CD14-positive monocyte (primary cell): ENCODE measurements at places on chromosomes 1 and 21.
A peak's percentile ranks its signal among the peaks of the same experiment; 100 is the strongest.

DNA sequence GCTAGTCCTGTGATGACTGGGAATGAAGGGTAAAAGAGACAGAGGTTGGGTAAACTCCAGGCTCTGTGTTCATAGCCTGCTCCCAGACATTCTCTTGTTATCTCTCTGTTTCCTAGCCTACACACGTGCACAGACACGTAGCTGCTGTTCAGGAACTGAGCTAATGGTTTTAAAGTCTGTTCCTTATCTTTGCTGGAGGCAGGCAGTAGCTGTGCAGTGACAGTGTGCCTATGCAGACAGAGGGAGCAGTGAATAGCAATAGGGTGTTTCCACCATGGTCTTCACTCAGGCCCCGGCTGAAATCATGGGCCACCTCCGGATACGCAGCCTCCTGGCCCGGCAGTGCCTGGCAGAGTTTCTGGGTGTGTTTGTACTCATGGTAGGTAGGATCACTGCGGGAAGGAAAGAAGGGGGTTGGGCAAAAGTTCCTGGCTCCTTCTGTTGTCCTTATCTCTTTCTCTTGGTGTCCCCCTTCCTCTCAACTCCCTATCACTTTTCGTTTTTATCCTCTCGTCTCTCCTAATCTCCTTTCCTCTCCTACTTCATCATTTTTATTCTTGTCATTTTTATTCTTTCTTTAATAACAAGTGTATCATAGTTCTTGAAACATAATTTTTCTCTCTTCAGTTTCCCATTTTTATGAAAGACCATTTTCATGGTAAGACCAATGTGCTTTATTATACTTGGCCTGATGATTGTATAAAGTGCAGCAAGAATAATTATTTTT lies at the start of gene AQP10:
TSS of gene AQP10 (plus strand) at position 212 of the 727 bp plus-strand sequence. CDS start at position 275, 63 bp downstream.
- DNase-seq, result no peak

GRCh38 chr1:227733751-227734545 lies 1.2 kb downstream of the JMJD4 start:
- DNase-seq, result no peak

DNA sequence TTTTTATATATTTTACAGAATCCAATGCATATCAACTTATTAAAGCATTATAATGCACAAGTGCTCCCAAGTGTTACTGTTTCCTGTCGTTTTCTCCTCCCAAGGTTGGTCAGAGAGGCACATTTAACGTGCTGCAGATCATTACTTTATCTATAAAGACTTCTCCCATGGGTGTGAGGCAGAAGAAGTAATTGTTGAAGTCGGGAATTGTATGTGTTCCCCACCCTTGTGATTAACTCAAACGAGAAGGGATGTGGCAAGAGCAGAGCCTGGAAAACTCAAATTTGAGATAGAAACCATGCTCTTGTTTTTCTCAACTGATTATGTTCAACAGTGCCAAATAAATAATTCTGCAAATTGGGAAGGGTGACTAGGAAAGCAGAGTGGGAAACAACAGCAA lies 412.5 kb upstream of the ADAMTS5 start:
- no peak for DNase-seq

DNA sequence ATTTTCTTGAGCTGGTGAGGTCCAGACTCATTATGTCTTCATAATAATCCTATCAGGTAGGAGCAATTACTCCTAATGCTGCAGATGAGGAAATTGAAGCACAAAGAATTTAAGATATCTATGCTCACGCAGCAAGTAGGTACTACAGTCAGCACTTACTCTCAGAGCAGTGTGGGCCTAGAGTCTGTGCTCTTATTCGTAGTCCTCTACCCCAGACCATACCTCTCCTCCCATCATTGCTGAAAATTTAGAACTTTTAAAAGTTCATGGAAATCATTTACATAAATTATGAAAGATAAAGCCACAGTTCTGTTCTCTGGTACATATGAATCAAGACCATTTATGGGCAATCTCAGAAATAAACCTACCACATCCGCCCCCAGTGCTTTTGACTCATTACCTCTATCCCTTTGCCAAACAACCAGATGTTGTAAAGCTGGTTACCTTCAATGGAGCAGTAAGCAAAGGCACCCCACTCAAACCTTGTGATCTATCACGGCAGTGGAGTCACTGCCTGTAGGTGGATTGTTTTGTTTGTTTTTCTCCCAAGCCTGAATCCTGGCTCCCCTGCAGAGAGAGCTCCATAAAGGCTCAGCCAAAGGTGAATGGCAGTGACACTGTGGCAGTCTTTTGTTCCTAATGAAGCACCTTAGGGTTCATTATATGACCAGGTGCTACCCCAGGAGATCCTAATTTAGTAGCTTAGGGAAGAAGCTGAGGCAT lies 20.9 kb upstream of the MAN1A2 start:
- no peak for DNase-seq

DNA sequence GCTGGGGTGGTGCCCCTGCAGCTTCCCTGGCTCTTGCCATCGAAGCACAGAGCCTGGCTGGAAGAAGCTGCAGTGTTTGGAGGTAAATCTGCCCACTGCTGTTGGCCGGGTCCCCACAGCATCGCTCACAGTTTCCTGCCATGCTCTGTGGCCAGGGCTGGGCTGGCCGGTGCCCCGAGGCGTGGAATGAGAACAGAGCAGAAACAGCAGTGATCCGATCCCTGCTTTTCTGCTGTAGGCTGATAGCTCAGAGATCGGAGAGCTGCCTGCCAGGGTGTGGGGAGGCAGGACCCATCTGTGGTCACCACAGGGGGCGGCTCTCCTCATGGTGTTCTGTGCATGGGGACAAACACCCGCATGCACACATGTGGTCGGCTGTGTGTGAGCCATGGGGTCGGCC lies 11.5 kb downstream of the SLC45A1 start:
- no peak for DNase-seq

- no peak for DNase-seq
Observed at GRCh38 chr1:6414443-6414844, 5.3 kb downstream of the HES2 start.

GRCh38 chr1:239795304-239795703 lies 296.4 kb upstream of the FMN2 start:
- DNase-seq, result no peak

- DNase-seq, result no peak
Observed at GRCh38 chr1:213227458-213227857, 176.4 kb downstream of the RPS6KC1 start.

- no peak for DNase-seq
Observed at GRCh38 chr1:119794876-119795240, 16.4 kb downstream of the REG4 start.

- DNase-seq, result peak; percentile 81
Observed at GRCh38 chr1:23562137-23562876, 3.0 kb upstream of the ID3 start.

DNA sequence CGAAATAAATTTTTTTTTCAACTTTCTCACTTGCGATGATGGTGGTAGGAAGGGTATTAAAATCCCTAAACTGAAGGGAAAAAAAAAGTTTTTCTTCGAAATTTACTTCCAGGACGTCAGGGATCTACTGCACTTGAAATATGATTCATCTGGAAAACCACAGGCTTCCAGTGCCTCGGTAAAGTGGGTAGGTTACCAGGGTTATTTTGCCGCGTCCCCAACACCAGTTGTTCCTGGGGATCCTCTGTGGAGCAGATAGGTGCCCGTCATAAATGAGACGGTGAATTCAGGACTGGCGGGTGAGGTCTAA lies 773 bp downstream of the RABIF start:
- no peak for DNase-seq

- DNase-seq, result no peak
Observed at GRCh38 chr1:224676551-224676950, 60.4 kb downstream of the CNIH3 start.

DNA sequence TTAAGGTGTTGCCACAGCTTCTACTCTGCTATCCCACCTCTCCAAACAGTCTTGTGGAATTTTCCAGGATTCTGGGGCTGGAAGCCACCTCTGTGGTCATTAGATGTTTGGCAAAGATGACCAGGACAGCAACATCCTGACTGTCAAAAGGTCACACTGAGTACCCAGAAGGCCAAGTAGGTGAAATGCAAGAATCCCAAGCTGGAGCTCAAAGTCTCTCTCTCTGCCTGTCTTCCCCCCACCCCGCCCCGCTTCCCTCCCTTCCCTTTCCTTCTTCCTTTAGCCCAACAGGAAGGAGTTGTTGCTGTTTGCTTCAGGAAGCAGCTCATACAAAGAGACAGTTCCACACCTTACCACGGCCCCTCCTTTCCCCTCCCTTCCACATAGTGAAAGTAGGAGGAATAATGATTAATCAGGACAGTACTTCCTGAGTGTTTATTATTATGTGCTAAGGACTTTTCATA lies 75.6 kb upstream of the SLC2A1 start:
- DNase-seq, result no peak

- no peak for DNase-seq
Observed at GRCh38 chr1:236882678-236883077, 87.6 kb downstream of the MTR start.

DNA sequence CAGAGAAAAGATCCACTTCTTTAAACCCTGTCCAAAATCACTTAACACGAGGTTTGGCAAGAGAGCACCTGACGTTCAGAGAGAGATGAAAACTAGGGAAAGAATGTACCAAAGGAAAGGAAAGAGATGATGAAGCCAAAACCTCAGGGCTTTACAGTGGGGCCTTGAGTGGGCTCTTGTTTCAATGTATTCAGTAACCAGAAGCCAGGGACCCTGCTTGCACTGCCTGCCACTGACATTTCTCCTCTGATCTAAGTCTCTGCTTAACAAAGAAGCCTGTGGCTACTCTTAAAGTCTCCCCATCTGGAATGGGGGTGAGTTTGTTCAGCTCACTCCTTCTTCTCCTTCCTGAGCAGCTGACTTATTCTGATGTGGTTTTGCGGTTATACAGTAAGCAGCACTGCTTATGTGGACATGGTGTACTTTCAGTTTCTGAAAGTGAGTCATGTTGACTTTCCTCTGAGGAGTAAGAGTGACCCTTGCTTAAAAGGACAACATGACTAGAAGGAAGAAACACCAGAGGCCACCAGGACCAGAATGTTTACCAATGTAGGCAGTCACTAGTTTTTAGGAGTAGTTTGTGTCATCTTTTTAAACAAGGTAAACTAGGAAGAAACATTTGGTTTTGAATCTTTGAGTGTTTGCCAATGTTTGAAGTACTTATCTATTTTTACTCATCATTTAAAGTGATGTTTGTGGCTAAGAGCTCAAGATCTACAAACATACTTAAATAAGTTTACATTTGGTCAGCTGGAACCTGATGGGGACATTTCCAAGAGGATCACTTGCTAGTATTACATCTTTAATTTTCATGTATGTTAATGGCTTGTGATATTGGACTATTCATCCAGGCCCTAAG lies 87.4 kb downstream of the FASLG start:
- peak; percentile 97 for DNase-seq

GRCh38 chr1:220529521-220530020 lies 1.6 kb downstream of the MARK1 start:
- DNase-seq, result no peak

DNA sequence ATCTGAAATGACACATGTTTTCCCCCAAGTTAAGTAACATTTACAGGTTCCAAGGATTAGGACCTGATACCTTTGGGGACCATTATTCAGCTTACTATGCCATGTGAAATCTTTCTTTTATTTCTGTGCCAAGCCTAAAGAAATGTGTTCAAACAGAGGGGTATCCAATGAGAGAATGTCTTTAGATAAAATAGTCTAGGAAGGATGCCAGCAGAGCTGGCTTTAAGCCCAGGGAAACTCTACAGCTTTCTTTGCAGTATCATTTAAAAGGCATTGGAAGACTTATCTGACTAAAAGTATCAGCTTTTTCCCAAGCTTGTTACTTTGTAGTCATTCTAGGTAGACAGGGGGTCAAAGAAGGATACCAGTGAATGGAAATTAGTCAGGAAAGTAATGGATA lies 860.4 kb downstream of the PLA2G4A start:
- DNase-seq, result no peak

- DNase-seq, result no peak
Observed at GRCh38 chr1:163863731-163864130, 542.0 kb downstream of the NUF2 start.

GRCh38 chr1:184773762-184774320 lies 19.2 kb upstream of the EDEM3 start:
- DNase-seq, result no peak

GRCh38 chr1:246448373-246448772 lies 58.7 kb downstream of the SMYD3 start:
- DNase-seq, result no peak

DNA sequence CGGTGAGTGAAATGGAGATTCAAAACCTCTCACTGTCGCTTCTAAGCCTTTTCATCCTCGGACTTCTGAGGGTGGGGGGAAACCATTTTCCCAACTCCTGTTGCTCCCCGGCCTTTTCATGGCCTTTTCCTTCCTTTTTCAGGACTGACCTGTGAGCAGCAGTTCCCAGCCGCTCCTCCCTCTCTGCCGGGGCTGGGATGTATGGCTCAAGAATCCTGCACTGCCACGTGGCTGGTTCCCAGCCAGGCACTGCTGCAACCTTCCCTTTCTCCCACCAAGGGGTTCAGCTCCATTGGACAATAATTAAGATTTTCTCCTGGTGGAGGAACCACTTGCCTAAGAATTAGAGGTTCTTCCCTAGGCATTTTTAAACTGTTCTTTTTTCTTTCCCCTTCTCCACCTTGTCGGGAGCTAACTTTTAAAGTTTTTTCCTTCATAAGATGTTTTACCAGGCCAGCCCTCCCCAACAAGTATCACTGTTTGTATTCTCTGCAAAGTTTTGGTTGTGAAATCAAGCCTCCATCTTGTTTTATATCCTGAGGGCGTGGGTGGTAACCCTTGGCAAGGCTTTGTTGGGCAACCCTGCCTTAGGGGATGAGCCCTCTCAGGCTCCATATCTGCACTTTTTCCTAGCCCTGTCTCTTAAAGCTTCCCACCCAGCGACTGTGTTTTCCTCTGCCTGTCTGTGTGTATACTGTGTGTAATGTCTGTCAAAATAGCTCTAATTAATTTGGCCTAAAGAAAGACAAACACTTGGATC lies 1166.6 kb upstream of the ADGRL2 start:
- no peak for DNase-seq

DNA sequence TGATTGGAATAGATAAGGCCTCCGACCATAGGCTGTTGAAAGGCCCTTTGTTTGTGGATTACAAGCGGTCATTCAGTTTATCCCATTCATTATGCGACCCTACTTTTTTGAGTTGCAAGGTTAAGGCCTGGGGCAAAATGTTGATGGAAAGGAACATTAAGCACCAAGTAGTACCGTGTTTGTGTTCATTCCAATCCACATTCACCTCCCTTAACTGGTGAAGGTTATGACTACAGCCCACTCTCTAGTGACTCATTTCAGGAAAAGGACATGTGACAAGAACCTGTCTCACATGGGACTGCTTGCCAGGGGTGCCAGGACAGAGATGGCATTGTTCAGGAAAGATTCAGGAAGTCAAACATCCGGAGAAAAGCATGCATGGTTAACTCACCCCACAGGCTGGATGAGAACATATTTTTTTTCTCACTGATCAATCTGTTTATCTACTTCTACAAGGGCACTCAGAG lies 81.6 kb downstream of the CD58 start:
- no peak for DNase-seq

GRCh38 chr1:240337781-240338180 lies 246.1 kb downstream of the FMN2 start:
- no peak for DNase-seq
